ENCODE measurements at places on chromosomes 3 and 15.

DNA sequence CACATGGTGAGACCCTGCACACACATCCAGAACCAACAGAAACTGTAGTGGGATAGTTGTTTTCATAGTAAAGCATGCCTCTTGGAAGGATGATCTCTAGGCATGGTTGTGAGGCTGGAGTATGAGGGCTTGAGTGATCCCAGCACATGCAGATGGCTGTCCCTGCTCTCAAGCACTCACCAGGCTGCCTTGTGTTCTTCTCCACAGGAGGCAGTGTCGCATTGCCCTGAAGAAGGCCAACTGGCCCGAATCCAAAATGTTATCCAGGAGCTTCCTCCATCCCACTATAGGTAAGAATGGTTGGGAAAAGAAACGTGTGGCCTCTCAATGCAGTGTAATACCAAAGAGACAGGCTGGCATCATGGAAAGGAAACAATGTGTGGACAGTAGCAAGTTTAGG, 82.7 kb downstream of the TMEM39A start:
- DNase-seq, result no peak

- DNase-seq, result no peak
Measured at GRCh38 chr3:79250746-79251145, 517.1 kb downstream of the ROBO1 start.

- DNase-seq, result no peak
Measured at GRCh38 chr3:106184540-106185457, 316.0 kb upstream of the CBLB start.

DNA sequence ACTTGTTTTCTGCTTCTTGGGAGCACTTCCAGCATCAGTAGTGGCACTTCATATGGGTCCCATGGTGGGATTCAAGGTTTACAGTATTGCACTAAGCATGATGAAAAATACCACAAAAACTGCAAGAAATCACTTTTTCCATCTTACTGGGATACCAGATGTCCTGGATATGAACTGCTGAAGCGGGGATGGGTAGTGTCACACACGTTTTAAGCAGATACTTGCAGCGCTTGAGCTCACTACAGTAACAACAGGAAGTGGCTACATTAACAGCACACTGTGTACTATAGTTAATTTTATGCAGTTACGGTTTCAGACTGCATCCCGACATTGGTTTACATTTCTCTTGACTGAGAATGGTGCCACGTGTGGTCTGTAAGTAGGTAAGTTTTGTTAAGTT, 3.5 kb upstream of the ISG20 start:
- DNase-seq, result no peak

DNA sequence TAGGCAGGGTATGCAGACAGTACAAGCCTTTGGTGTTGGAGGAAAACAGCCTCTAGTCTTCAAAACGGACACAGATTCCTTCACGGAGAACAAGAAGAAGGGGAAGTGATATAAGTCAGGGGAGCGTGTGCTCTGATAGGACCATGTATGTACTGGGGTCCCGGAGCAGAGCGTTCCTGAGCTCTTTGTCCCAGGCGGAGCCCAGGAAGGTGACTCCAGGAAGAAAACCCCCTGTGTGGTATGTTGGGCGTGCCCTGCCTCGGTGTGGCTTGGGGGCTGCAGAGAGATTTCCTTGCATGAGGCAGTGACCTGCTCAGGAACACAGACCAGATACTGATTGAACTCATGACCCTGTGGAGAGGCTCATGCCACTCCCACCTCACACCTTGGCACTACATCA, 21.7 kb downstream of the MELTF start:
- DNase-seq, result no peak

DNA sequence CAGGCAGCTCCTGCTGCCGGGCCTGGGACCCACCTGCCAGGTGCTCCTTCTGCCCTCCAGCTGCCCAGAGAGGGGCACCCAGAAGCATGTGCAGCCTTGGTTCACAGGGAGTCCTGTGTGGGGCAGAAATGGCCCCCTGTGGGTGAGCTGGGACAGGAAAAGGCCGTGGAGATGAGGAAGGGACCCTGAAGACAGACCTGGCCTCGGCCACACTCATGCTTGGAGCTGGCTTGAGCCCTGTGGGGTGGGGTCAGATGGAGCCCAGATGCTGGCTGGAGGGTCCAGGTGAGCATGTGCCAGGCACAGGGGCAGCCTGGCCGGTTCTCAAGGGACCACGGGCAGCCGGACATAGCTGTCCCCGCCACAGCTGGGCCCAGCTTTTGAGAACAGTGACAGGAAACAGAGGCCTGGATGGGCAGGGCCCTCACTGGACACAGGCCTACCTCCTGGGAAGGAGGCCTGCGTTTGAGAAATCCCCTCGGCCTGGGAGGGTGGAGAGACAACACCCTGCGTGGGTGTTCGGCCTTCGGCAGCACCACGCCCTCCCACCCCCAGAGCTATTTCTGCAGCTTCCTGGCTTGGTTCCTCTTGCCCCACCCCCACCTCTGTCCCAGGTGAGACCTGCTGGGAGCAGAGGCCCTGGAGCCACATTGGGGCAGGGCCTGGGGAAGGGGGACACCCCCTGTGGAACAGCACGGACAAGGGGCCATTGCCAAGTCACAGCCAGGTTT, 132.6 kb upstream of the MEF2A start:
- no peak for DNase-seq

DNA sequence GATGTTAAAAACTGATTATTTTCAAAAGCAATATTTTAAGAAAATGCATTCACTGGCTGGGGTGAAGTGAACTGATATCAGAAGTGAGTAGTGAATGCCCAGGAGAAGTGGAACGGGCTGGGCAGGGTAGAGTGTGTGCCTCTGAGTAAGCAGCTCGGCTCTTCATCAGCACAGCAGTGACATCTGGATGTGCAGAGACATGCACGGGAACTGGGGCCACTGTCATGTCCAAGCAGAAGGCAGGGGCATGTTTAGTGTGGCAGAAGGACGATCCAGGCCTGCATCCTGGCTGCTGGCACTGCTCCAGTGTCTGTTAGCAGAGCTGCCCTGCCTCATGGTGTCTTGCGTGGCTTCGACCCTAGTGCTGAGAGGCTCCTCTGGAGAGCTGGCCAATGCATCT, 305.6 kb upstream of the LRRFIP2 start:
- no peak for DNase-seq

- no peak for DNase-seq
Measured at GRCh38 chr3:40336511-40337135, 27.1 kb downstream of the EIF1B start.

GRCh38 chr3:65411367-65411766, 627.4 kb downstream of the MAGI1 start:
- no peak for DNase-seq

DNA sequence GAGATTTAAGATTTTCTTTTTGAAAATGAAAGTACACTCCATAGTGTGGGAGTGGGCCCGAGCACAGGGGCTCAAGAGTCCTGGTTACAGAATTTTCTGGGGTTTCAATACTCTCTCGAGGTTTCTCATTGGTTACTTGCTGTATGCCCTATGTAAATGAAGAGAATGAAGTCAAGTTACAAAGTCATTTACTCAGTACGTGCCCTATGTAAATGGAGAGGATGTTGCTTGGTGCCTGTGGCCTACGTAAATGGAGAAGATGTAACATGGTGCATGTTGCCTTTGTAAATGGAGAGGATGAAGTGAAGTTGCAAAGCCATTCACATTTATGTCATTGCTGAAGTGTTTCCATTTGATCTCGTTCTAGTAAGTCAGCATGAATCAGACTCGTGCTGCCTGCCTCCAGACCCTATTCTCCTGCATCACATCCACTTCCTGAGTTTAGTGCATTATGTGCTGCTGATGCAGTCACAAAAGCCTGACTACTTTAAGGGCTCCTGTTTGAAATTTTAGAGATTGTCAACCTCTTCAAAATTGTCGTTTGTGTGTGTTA, 302.0 kb downstream of the ZBBX start:
- DNase-seq, result no peak

- DNase-seq, result no peak
Measured at GRCh38 chr3:113266738-113267137, 55.4 kb downstream of the BOC start.

- no peak for DNase-seq
Measured at GRCh38 chr3:45670991-45671390, 18.2 kb upstream of the SACM1L start.

GRCh38 chr3:55307622-55308021, 179.5 kb downstream of the WNT5A start:
- DNase-seq, result no peak

DNA sequence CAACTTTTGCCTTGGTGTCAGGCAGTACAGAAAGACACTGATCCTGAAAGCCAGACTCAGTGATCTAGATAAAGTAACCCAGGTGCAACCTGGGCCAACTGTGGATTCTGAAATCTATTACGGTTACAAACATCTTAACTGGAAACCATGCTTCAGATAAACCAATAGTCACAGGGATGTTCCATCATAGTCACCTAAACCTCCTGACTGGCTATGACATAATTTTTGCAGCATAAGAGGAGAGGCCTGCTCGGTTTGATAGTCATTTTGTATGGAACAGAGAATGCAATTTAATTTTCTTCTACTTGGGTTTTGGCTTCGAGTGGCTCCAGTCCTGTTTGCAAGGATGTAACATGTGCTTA, 3.7 kb downstream of the SLCO3A1 start:
- DNase-seq, result no peak

DNA sequence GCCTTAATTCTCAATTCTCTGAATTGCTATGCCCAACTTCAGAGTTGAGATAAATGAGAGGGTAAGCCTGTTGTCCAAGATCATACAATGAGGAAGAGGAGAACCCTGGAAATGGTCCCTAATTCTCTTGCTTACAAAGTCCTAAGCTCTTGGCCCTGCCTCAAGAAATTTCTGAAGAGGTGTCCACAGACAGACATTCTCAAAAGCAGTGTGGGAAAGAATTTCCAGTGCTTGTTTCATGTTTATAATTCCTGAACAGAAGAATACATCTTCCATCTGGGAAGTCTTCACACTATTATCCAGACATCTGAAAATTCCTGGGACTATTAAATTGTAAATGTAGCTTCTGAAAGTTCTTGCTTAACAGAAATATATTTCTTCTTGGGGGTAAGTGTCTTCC, 166.8 kb upstream of the LRTM1 start:
- DNase-seq, result no peak

- no peak for DNase-seq
Measured at GRCh38 chr15:72423256-72423655, 25.2 kb downstream of the TMEM202 start.

- DNase-seq, result no peak
Measured at GRCh38 chr3:177213801-177214535, 16.7 kb upstream of the TBL1XR1 start.

GRCh38 chr15:33089878-33090757, 104.4 kb downstream of the FMN1 start:
- no peak for DNase-seq

DNA sequence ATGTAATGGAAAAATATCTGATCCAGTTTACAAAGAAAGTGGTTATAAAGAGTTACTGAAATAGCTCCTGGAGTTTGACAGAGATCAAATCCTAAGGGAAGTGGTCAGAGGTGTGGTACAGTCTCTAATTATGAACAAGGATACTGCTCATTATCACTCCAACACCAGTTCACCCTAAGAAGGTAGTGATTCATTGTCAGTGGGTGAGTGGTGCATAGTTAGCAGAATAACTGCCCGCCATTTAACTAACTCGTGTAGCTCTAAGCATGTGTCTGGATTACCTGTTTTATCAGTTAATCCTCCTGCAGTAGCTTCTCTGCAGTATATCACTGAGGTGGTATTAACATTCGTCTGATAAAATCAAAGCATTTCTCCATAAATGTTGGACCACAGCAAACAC, 700.1 kb downstream of the NLGN1 start:
- DNase-seq, result no peak

DNA sequence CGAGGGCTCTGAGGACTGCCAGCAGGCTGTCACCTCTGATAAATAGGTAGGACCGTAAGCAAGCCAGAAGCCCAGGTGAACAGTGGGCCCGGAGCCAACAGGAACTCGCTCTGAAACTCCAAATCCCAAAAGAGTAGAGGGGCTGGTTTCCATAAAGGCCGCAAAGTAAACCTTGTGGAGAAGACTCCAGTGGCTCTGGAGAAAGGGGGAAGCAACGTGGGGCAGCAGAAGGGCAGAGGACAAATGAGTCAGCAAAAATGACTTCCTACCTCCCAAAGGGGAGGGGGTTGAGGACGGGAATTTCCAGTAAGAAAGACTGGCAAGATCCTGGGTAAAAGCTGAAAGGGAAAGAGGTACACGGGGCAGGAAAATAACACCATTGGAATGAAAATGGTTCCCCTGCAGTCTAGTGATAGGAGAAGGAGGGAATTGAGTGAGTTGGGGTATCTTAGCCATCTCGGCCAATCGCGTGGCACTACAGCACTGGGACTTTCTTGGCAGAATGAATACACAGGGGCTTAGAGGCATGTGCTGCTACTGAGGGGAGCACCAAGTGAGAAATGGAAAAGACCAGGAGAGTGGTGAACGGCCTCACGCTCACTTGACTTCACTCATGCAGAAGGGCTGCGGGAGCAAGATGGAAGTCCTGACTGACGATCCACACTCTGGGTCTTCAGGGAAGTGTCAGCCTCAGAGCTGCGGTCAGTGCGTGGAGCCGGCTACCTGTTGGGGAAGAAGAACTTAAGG, 33.2 kb downstream of the BMF start:
- DNase-seq, result no peak

DNA sequence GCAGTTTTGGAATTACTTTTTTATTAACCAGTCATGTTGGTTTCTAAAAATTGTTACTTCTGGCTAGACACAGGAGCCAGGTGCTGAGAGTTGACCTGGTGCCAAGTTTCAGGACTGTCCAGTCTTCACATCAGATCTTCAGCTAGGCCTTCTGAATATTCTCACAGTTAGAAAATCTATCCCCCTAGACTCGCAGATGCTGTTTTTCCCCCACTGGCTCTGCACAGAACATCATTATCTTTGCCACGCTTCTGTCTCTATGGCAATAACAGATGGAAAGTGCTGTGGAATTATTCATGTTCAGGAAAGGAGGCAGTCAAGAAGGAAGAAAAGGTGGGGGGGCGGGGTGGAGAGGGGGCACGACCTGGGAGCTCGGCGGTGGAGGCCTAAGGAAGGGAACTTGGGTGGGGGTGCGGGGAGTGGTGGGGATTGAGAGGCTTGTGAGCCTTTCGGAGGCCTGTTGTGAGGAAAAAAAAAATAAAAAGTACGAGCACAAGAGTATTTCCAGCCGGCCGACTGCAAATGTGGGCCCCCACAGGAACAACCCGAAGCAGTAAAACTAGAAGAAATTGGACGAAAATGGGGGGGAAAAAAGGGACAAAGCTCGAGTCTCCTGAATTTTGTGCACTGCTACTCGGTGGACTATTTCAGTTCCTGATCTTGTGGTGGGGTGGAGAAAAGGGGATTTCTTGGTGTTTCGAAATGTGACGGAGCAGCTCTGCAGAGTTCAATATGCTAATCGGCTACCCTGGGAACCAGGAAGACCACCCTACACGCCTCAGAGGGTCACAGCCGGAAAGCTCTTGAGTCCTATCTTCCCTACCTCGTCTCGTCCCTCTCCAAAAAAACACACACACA, 1.5 kb upstream of the SKIL start:
- DNase-seq, result no peak

DNA sequence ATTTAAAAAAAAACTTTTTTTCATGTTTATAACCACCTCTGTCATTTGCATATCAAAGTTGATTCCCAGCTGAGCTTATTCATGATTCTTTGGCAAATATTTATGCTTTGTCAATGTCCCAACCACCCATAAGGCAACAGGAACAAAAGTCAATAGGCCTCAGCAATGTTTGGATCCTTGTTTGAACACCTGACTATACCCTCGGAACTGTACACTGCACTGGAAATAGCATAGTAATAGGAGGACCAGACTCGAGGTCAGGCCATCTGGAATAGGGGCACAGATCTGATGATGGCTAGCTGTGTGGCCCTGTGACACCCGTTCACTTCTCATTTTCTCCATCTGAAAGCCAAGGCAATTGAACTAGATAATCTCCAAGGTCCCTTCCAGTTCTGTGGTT, 301.7 kb upstream of the ATP11B start:
- no peak for DNase-seq

All from foreskin melanocyte (primary cell).